Osteoblast (primary cell): ENCODE measurements at places on chromosomes 1 and 21. TPM values are rescaled to one million over a fixed set of nuclear protein-coding genes. Genes with fewer than 3 reads are reported as not detected.

OBSCN gene
- total RNA-seq: 2.9 and 3.2 TPM in 2 replicates

MPZ gene
- 0.88 and 2.2 TPM in 2 replicates for total RNA-seq

ZYG11B gene
- 60.8 and 66.6 TPM in 2 replicates for total RNA-seq

CLCA1 gene
- not detected in 2 replicates for total RNA-seq

ANGPTL7 gene
- under 0.01 TPM in 1 of 2 replicates, not detected in the other for total RNA-seq

ARTN gene
- 0.29 TPM in 1 of 2 replicates, not detected in the other for total RNA-seq

LRIF1 gene
- 10.5 and 13.6 TPM in 2 replicates for total RNA-seq

DNA sequence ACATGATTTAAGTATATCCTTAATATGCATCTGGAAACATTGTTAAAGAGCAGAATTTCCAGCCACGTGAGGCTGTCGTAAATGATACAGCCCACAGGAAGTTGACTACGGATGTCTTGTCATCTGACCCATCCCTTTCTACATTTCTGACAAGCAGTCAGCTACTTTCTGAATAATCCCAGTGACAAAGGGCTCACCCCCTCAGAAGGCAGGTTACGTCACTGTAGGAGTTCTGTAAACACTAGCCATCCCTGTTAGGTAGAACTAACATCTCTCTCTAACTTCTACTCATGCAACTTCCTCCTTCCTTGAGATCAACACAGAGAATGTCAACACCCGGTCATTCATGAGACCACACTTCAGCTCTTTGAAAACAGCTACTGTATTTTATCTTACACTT is 259.2 kb downstream of the GREM2 start:
- H3K27me3 ChIP-seq: no peaks in the 10 kb centered on the region
- H3K27ac ChIP-seq: peak overlapping the region; percentile 86
- H3K4me3 ChIP-seq: no peak overlapping the region

GRCh38 chr1:163090321-163090945 is 21.3 kb downstream of the RGS4 start:
- H3K4me3 ChIP-seq: no peak overlapping the region
- H3K27me3 ChIP-seq: no peaks in the 10 kb centered on the region
- no peak for DNase-seq
- no peak overlapping the region for H3K27ac ChIP-seq
- peaks cover 23% of the 10 kb centered on the region for H3K4me1 ChIP-seq

DNA sequence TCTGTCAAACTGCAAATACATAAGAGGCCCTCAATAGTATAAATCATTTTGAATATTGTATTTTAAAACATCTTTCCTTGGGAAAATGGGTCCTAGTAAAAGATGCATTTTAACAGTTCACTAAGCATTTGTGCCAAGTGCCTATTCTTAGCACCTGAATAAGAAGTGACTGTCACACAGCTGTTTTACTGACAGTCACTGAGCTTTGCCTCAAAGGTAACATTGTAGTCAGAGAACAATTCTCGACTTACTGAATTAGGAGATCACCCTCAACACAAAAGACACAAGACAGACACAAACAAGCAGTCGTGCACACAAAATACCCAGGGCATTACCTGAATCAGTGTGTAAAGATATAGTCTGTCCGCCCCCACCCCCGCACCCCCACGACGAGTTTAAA is 408 bp downstream of the ESRRG start:
- H3K36me3 ChIP-seq: no peaks in the 10 kb centered on the region
- H3K4me1 ChIP-seq: no peaks in the 10 kb centered on the region
- DNase-seq: no peak
- H3K27ac ChIP-seq: no peak overlapping the region

DNA sequence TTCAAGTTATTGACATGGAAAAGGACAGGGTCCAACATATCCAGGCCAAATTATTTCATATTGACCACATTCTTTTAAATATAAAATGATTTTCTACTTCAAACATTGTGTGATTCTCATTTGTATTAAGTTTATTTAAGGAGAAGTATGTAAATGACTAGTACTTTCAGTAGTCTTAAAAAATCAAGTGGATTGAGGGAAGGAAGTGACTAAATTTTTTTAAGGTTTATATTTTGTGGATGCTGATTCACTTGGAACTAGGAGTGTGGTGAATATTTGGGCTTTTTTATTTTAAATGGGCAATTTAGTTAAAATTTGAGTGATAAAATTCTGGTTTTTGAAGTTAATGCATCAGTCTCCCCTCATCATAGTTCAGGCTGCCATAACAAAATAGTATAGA is 10.1 kb downstream of the PRRC2C start:
- DNase-seq: no peak
- H3K4me3 ChIP-seq: no peak overlapping the region
- H3K27me3 ChIP-seq: no peaks in the 10 kb centered on the region
- peaks cover 14% of the 10 kb centered on the region for H3K4me1 ChIP-seq

GRCh38 chr1:25481625-25482024 is 50.9 kb downstream of the MACO1 start:
- H3K4me3 ChIP-seq: no peak overlapping the region
- H3K4me1 ChIP-seq: no peaks in the 10 kb centered on the region
- peaks cover 11% of the 10 kb centered on the region for H3K36me3 ChIP-seq

- H3K27me3 ChIP-seq: peaks cover 19% of the 10 kb centered on the region
- H3K27ac ChIP-seq: no peak overlapping the region
- H3K36me3 ChIP-seq: no peaks in the 10 kb centered on the region
- DNase-seq: no peak
- no peaks in the 10 kb centered on the region for H3K4me1 ChIP-seq
These were observed 27.0 kb downstream of the C1orf216 start for GRCh38 chr1:35691571-35692220.

DNA sequence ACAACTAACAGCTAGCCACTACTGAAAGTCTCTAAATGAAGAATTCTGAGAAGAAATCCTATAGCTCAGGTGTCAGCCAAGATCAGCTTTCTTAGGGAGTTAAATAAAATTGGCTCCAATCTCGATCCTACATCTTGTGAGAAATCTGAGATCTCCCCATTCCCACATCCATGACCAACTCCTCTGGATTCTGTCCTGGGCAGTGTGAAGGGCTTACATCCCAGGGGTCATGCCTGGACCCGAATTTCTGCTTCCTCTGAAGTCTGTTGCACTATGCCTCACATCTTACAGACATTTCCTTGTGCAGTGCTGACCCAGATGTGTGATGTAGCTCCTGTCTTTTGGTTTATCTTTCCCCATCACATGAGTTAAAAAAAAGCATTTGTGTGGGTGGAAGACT is 4.8 kb upstream of the TNN start:
- no peak overlapping the region for H3K4me3 ChIP-seq
- DNase-seq: no peak
- no peaks in the 10 kb centered on the region for H3K27me3 ChIP-seq
- H3K27ac ChIP-seq: no peak overlapping the region
- H3K4me1 ChIP-seq: no peaks in the 10 kb centered on the region

GRCh38 chr1:25671929-25672328 is 55.3 kb downstream of the MAN1C1 start:
- H3K27me3 ChIP-seq: peaks cover 46% of the 10 kb centered on the region
- no peaks in the 10 kb centered on the region for H3K4me1 ChIP-seq
- no peak for DNase-seq
- no peak overlapping the region for H3K4me3 ChIP-seq

- H3K36me3 ChIP-seq: no peaks in the 10 kb centered on the region
- no peak overlapping the region for H3K4me3 ChIP-seq
- DNase-seq: no peak
- no peak overlapping the region for H3K27ac ChIP-seq
- H3K4me1 ChIP-seq: no peaks in the 10 kb centered on the region
- H3K27me3 ChIP-seq: no peaks in the 10 kb centered on the region
These were observed 186.5 kb downstream of the FASLG start for GRCh38 chr1:172845371-172845770.

DNA sequence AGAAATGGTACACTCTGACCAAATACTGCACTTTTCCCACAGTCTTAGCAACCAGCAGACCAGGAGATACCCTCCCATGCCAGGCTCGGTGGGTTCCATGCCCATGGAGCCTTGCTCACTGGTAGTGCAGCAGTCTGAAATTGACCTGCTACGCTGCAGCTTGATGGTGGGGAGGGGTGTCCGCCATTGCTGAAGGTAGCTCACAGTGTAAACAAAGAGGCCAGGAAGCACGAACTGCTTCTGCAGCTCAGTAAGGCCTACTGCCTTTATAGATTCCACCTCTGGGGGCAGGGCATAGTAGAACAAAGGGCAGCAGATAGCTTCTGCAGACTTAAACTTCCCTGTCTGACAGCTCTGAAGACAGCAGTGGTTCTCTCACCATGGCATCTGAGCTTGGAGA is 12.3 kb upstream of the IFI44L start:
- no peaks in the 10 kb centered on the region for H3K36me3 ChIP-seq
- no peak overlapping the region for H3K4me3 ChIP-seq
- DNase-seq: no peak
- peaks cover 5% of the 10 kb centered on the region for H3K4me1 ChIP-seq
- no peaks in the 10 kb centered on the region for H3K27me3 ChIP-seq
- H3K27ac ChIP-seq: no peak overlapping the region

GRCh38 chr1:156129687-156130577 is 15.4 kb downstream of the LMNA start:
- peaks cover 47% of the 10 kb centered on the region for H3K36me3 ChIP-seq
- H3K4me3 ChIP-seq: peak overlapping the region; percentile 23
- peak overlapping the region; percentile 100 for H3K27ac ChIP-seq
- DNase-seq: peak; percentile 98

GRCh38 chr1:204821476-204821875 is 49.2 kb upstream of the NFASC start:
- DNase-seq: no peak
- no peaks in the 10 kb centered on the region for H3K4me1 ChIP-seq
- no peak overlapping the region for H3K4me3 ChIP-seq
- peaks cover 25% of the 10 kb centered on the region for H3K27me3 ChIP-seq

- H3K27me3 ChIP-seq: no peaks in the 10 kb centered on the region
- no peak overlapping the region for H3K4me3 ChIP-seq
- H3K4me1 ChIP-seq: no peaks in the 10 kb centered on the region
- DNase-seq: no peak
- no peaks in the 10 kb centered on the region for H3K36me3 ChIP-seq
These were observed 533.7 kb upstream of the DAB1 start for GRCh38 chr1:57957576-57957975.
